ENCODE measurements at places on chromosomes 13 and 19.

DNA sequence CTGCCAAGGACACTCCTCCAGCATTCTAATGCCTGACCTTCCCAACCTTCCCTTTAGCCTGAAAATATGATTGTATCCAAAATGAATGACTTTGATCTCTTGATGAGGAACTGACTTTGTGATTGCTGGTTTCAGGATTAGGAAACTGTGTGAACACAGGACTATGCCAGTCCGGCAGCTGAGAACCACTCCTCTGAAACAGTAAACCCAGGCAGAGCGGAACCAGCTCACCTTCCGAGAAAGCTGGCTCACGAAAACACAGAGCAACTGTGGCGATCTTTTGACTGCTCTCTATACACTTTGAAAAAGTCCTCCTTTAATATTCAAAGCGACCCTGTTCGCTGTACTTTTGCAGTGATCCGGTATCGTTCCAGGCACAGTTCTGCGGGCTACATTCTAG, 258.8 kb upstream of the IRS2 start:
- DNase-seq = no peak

DNA sequence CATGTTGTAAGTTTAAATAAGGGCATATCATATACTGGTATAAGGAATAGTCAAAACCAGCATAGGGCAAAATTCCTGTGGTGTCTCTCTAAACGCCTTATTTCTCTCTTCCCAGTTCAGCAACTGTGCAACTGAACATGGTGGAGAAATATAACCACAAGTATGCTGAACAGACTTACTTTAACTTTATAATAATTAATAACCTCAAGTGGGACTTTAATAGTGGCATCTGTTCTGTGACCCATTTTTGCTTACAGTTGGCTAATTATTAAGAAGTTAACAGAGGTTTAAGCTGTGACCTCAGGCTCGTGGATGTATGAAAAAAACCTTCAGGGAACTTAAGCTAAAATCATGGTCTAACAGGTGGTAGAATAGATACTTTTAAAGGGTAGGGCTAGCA, 54.3 kb downstream of the MICU2 start:
- DNase-seq = no peak

DNA sequence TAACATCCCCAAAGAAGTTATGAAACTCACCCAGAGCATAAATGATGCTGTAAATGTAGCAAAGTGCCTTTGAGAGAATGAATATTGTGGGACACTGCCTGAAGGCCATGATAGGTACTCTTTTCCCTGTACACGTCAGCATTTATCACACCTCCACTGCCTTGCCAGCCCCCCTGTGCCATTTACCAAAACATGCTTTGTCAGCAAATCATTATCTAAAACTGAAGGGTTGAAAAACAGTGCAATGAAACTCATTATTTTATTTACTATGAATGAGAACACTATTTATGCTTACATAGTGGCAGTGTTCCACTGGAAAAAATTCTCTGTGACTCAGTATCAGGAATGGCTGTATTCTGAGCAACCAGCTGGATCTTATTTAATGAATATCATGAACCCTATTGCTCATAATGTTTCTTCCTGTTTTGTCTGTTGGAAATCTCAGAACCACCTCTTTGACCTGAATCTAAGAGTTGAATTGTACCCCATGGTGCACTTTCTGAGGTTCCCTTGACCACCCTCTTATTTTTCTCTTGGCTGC, 564.1 kb downstream of the DCT start:
- DNase-seq = no peak

DNA sequence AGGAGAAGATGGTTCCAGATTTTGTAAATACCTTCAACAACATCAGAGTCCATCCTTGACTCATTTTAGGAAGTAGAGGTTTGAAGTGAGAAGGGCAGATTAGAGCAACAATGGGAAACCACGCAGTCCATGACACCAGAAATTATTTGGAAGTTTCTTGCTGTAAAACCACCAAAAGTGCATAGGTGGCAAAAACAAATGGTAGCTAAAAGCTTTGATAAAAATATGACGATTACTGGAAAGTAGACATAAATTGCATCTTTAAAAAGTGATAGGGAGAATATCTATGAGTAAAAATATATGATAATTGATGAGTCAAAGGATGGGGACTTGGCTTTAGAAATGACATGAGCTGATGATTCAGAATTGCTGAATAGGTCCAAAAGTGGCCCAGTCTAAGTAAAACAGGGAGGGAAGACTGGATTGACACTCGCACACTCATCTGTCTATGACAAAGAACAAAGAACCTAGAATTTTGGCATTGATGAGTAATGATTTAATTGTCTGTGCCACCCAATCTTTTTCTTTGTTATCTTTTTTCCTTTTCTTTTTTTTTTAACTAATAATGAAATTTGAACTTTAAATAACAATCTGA, 472.2 kb downstream of the MYO16 start:
- DNase-seq = no peak

- no peak for DNase-seq
These were observed 10.6 kb downstream of the ERVV-2 start for GRCh38 chr19:53055117-53055516.

DNA sequence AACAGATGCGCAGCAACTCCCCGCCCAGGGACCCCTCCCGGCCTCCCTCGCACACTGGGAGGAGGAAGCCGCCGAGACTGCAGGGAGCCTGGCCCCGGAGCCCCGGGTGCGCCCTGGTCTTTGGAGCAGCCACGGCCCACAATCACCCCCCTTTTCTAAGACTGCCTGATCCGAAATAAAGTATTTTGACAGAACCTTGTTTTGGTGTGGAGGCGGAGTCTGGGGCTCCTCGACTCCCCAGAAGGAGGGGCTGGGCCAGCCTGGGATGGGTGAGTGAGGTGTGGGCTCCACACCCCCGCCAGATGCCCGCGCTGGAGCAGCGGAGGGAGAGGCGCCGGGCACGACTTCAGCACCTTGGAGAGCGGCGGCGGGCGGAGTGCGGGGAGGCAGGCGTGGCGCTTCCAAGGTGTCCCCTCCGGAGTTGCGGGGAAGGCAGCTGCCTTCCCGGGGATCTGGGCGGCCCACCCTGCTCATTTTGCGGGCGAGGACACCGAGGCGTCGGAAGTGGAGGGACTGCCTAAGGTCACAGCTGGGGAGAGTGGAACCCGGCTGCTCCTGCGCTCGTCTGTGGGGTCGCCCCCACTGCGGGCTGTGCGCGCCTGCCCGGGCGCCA, 9.4 kb downstream of the SIRT6 start:
- peak; percentile 55 for DNase-seq

- DNase-seq = no peak
These were observed 7.3 kb upstream of the PTPRH start for GRCh38 chr19:55216461-55217198.

DNA sequence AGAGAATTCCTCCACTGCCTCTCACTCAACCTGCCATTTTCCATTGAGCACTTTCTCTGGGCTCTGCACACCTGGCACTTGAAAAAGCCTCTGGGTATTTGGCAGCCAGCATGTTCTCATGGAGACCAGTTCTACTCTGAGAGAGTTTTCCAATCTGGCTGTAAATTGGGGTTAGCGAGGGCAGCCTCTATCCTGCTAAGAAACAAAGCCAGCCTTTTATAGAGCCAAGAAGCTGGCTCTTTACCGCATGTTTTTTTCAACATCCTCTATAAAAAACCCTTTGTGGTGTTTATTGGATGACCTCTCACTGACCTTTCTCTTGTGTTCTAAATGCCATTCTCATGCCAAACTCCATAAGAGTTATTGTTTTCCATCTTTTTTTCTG, 52.6 kb upstream of the RCBTB2 start:
- DNase-seq = no peak

GRCh38 chr19:8721334-8721733, at the start of gene OR2Z1:
Gene OR2Z1, plus strand, starts transcription at chr19:8721634. Its CDS starts 9,395 bp downstream, at chr19:8731029.
- no peak for DNase-seq

DNA sequence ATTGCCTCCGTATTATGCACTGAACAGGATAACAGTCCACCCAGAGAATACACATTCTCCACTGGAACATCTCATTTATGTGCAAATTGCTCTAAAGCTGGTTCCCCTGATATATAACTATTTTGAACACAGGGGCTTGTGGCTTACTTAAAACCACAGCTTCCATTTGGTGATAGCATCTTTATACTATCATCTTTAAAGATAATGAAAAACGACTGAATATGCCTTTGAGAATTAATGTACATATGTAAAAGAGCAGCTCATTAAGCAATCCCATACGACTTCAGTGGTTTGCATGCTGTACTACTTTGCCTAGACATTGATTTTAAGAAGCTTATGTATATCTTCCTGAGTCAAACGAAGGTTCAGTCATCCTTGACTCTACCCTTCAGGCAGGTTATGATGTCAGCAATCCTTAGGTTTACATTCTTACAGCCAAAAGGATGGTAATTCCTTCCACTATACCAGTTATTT, 40.8 kb downstream of the BRD4 start:
- DNase-seq = no peak

- no peak for DNase-seq
These were observed 2.8 kb downstream of the PTGIR start for GRCh38 chr19:46622118-46622446.

DNA sequence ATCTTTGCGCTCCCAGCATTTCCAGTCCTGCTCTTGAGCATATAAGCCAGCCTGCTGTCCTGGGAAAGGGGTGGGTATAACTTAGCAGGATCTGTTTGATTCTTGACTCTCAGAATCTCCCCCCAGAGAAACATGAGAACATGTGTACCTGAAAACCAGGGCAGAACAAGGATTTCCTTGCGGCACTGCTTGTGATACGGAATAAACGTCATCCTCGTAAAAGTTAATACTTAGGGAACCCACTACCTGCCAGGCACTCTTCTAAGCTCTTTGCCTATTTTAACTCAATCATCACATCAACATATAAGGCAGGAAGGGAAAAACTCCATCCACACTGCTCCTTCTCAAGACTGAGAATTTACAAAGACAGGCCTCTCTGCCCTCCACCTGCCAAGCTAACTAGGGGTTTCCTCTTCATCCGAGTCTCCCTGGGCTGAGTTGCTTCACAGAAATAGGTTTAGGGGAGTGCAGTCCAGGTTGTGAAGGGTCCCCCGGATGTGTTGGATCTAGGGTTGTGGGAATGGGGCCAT, 1.1 kb downstream of the ZNF653 start:
- no peak for DNase-seq

- DNase-seq = peak; percentile 3
These were observed 363 bp downstream of the CACNA1A start for GRCh38 chr19:13505761-13506470.

DNA sequence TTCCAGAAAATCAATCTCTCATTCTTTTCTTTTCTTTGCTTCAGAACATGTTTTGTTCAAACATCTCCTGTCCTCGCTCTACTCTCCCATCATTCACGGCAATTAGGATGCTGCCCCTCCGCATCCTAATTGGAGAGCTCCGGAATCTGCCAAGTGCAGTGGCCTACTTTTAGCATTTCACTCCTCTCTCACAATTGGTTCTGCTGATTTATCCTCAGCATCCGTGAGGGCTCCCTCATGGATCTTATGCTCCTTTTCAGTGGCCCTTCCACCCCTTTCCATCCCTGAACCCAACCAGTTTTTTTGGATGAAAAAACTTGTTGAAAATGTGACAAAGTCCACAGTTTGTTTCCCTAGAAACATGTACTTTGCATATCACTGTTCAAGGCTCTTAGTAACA, 22.4 kb downstream of the AMER2 start:
- DNase-seq = no peak

DNA sequence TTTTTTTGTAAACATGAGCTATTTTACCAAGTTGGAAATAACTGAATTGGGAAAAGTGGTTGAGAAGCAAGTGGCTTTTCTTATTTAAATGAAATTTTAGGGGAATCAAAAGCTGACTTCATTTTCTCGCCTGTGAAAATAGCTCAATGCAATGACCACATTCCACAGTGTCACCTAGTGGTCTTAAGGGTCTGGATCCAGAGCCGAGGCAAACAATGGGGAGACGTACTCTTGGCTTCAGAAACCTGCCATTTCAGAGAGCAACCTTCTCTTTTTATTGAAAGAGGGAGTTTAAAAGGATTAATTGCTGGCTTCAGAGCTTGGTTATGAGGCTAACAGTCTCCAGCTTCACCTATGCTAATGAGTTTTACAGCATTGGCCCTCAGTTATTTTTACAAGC, 39.7 kb upstream of the RXFP2 start:
- no peak for DNase-seq

- DNase-seq = peak; percentile 81
These were observed 3.9 kb upstream of the TTC9B start for GRCh38 chr19:40221858-40222619.

DNA sequence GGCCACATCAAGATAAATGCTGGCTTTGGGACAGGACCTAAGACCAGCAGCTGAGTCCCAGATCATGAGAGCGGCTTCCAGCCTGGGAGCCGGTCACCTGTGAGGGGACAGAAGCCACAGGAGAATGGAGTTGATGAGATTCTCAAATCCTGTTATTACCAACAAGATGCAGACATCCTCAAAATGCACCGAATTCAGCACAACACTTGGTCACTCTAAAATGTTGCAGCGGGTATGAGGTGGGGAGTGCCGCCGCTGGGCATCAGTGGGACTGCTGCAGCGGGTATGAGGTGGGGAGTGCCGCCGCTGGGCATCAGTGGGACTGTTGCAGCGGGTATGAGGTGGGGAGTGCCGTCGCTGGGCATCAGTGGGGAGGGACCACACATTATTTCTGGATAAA, 21.2 kb downstream of the RANBP3 start:
- DNase-seq = no peak

DNA sequence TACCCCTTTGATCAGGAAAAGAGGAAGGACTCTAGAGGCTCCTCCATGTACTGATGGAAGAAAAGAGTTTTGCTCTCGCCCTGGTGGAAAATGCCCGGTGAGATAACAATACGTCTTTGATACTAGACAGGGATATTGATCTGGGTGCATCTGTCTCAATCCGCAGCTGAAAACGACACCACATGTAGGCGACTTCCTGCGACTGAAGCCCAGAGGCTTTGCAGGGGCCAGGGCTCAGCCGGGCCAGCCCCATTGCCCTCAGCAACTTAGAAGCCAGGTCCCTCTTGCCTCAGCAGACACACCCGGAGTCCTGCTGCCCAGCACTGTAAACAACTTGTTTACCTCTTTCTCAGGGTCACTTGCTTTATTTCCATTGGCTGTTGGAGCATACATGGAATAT, 409.4 kb downstream of the IRS2 start:
- no peak for DNase-seq

GRCh38 chr19:39506944-39507714, 7.8 kb upstream of the SELENOV start:
- DNase-seq = peak; percentile 61

DNA sequence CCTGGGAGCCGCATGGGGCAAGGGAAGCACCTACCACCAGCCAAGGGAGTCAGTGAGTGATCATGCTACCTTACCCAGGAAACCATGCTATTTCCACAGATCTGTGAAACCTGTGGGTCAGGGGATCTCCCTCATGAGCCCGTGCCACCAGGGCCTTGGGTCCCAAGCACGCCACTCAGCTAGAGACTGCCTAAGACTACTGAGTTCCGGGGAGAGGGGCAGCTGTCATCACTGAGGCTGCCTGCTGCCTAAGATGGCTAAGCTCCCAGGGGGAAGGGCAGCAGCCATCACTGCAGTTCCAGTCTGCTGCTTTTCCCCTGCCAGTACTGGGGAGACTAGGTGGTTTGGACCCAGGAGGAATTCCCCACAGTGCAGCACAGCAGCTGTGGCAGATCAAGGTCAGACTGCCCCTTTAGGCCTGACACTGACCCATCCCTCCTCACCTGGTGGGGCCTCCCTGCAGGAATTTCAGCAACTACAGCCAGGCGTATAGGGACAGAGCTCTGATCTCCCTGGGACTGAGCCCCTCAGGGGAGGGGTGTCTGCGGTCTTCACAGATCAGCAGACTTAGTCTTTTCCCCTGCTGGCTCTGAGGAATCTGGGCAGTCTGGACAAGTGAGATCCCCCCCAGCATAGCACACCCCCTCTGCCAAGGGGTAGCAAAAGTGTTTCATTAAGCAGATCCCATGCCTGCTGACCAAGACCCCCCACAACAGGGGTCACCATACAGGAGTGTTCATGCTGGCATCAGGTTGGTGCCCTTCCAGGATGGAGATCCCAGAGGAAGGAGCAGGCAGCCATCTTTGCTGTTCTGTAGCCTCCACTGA, 26.9 kb downstream of the VSTM2B start:
- DNase-seq = no peak

Measured in CD4-positive, CD25-positive, alpha-beta regulatory T cell (primary cell).